GM12878 (cell line): ENCODE measurements at places on chromosomes 11 and 22. TPM values are rescaled to one million over a fixed set of nuclear protein-coding genes. Genes with fewer than 3 reads are reported as not detected.

GRCh38 chr11:20011307-20011951 lies 148.8 kb downstream of the DBX1 start:
- no peak overlapping the region for H3K27ac ChIP-seq
- H3K4me1 ChIP-seq: no peaks in the 10 kb centered on the region
- H3K4me3 ChIP-seq: no peak overlapping the region
- no peaks in the 10 kb centered on the region for H3K36me3 ChIP-seq

DNA sequence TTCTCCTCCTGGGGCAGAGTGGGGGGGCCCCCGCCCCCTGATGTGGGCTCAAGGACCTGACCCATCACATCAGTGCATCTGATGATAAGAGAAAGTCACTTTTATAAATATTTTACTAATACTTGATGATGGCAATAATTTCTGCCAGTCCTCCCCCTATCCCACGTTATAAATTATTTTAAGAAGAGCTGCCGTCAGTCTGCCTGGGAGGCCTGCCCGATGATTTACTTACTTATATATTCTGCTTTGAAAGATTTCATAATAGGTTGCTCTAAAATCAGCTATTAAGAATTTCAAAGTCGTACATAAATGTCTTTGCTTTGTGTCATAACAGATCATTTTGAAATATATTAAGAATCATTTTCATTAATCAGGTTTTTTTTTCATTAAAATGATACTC lies 58.8 kb downstream of the MYO18B start:
- no peak overlapping the region for H3K4me3 ChIP-seq
- H3K27me3 ChIP-seq: no peaks in the 10 kb centered on the region
- no peaks in the 10 kb centered on the region for H3K36me3 ChIP-seq
- no peak for DNase-seq
- no peaks in the 10 kb centered on the region for H3K4me1 ChIP-seq
- H3K27ac ChIP-seq: no peak overlapping the region

DNA sequence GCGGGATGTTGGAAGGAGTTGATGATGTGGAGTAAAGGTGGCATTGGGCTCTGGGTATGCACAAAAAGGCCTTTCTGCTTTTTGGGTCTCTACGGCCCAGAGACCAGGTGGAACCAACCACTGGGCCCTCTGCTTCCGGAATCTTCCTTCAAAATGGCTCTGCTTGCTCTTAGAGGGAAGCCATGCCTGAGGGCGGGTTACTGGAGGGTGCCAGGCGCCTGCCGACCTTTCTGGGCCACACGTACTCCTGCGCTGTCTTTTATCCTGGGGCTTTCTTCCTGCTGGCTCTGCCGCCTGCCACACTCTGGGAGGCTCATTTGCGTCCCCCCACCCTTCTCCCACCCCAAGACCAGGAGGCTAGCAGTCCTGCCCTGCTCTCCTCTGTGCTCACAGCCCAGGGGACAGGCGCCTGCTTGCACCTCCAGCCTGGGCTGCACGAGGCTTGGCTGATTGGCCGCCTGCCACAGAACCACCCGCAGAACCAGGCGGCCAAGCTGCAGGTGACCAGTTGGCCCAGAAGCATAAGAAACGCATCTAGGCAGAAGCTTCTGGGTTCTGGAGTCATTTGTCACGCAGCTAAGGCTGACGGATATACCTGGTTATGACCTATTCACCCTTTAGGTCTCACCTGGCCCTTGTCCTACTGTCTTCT lies 536.9 kb downstream of the TBC1D22A start:
- no peak overlapping the region for H3K4me3 ChIP-seq
- H3K27me3 ChIP-seq: no peaks in the 10 kb centered on the region
- H3K36me3 ChIP-seq: no peaks in the 10 kb centered on the region
- H3K4me1 ChIP-seq: no peaks in the 10 kb centered on the region

DNA sequence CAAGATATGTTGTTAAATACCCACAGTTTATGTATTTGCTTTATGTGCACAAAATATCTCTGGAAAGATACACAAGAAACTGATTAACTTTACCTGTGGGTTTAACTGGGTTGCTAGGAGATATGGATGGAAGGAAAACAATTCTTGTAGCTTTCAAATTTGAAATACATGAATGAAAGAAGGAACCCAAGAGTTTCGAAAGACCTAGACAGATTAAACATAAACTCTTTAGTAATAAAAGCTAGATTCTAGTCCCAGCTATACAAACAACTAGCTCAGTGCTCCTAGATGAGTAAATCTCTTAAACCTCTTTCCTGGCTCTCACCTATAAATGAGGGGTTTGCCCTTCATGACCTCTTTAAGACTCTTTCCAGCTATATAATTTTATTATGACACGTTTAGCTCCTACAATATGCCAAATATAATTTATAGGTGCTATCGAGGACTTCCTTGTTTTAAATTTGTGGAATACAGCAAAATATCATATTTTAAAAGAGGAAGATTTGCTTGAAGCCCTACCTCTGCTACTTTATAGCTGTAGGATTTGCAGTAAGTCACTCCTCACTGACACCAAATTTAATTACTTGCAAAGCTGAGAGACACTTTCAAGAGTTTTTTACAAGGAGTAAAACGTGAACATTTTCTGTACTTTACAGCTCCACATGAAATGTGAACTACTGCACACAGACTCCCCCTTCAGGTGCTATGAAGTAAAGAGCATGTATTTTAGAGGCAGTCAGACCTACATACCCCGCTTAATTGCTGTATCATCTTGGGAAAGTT lies 50.7 kb downstream of the RRAS2 start:
- peak overlapping the region; percentile 64 for H3K27ac ChIP-seq
- DNase-seq: no peak
- peaks cover 49% of the 10 kb centered on the region for H3K4me1 ChIP-seq
- no peaks in the 10 kb centered on the region for H3K36me3 ChIP-seq
- H3K4me3 ChIP-seq: no peak overlapping the region

DNA sequence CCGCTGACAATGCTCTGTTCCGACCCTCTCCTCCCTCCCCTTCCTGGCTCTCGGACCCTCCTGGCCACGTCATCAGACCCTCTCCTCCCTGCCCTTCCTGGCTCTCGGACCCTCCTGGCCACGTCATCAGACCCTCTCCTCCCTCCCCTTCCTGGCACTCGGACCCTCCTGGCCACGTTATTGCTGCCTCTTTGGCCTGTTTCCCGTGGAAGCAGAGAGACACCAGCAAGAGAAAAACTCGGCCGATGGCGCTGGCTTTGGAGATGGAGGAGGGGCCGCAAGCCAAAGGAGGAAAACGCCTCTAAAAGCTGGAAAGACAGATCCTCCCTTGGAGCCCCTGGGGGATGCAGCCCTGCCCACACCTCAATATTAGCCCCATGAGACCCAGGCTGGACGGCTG lies 463.3 kb downstream of the BRD1 start:
- H3K27me3 ChIP-seq: no peaks in the 10 kb centered on the region
- no peak overlapping the region for H3K4me3 ChIP-seq
- no peak overlapping the region for H3K27ac ChIP-seq
- H3K36me3 ChIP-seq: no peaks in the 10 kb centered on the region
- no peaks in the 10 kb centered on the region for H3K4me1 ChIP-seq
- no peak for DNase-seq

The CLTCL1 gene
- 0.16 and 0.18 TPM in 2 replicates for total RNA-seq
